CD4-positive, alpha-beta T cell treated with Interleukin-17A for 1 hour (primary cell): ENCODE measurements at places on chromosomes 1 and 21.

DNA sequence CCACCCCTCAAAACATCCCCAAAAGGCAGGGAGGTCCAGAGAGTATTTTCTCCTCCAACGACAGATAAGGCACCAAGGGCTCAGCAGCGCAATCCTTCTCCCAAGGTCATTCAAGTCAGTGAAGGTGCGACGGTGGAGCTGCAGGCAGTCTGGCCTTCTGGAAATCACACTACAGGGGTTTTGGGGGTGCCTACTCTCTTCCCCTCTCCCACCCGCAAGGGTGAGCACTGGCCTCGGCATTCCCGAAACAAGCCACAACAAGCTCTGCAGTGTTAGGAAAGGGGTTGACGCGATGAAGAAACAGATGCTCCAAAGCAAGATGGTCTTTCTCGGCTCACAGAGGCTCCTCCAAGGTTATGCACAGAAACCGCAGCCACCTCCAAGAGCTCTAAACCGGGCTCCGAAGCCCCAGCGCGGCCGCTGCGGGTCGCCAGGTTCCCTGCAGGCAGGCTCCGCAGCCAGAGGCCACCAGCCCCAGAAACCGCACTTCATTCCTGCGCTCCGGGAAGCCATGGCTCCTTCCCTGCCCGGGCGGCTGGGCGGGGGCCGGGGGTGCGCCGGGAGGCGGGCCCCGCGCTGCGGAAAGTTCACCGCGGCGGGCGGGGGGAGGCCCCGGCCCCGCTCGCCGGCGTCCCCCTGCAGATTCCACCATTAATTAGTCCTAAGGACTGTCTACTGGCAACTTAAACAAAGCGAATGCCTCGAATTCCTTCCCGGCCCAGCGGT lies 1.1 kb downstream of the LUZP1 start:
- DNase-seq, result peak; percentile 32

GRCh38 chr1:240784776-240785175 lies 172.8 kb upstream of the GREM2 start:
- no peak for DNase-seq

- no peak for DNase-seq
Measured at GRCh38 chr1:119542492-119542946, 35.5 kb downstream of the HSD3B1 start.

- DNase-seq, result no peak
Measured at GRCh38 chr1:64282351-64282750, 78.9 kb downstream of the UBE2U start.

GRCh38 chr1:1125945-1126344 lies 10.1 kb upstream of the C1orf159 start:
- DNase-seq, result no peak

- DNase-seq, result no peak
Measured at GRCh38 chr1:228279011-228279721, 71.3 kb downstream of the OBSCN start.

DNA sequence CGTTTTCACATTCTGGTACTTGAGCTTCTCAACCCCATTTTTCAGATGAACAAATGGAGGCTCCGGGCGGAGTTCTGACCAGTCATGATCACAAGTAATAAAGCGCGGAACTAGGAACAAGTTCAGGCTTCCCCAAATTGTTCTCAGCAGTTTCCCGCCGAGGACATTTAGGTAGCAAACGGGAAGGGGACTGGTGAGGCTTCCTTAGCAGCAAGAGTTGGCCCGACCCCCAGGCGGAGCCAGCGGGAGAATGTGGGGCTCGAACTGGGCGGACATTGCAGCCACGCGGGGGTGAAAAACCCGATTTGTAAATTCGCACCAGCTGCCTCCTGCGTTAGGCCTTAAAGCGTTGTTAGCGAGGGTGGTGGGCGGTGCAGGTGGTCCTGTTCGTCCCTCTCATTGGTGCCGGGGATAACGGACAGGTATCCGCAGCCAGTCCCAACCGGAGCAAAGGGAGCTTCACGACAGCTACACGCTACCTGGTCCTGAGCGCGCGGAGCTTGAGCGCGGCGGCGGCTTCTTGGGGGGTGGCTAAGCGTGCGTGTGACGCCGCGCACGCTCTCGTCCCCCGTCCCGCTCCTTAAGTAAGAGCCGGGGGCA lies 15.3 kb downstream of the SEMA6C start:
- DNase-seq, result peak; percentile 81

- DNase-seq, result no peak
Measured at GRCh38 chr1:66695116-66695515, 57.1 kb upstream of the DYNLT5 start.

DNA sequence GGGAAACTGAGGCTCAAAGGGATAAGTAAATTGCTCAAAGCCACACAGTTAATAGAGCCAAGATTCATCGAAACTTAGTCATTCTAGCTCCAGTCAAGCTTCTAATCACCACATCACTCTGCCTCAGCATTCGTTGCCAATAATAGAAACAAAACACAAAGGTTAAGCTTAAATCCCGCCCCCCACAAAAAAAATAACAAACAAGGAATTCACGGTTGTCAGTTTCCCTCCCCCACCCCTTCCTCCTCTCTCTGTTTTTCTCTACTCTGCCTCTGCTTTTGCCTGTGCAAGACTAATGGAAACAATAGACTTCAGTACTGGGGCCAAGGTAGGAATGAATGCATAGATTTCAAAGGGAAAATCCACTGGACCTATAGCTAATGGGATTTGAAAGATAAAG lies 70.7 kb upstream of the ZNF644 start:
- DNase-seq, result no peak

- no peak for DNase-seq
Measured at GRCh38 chr1:51344602-51345299, 14.4 kb upstream of the TTC39A start.

DNA sequence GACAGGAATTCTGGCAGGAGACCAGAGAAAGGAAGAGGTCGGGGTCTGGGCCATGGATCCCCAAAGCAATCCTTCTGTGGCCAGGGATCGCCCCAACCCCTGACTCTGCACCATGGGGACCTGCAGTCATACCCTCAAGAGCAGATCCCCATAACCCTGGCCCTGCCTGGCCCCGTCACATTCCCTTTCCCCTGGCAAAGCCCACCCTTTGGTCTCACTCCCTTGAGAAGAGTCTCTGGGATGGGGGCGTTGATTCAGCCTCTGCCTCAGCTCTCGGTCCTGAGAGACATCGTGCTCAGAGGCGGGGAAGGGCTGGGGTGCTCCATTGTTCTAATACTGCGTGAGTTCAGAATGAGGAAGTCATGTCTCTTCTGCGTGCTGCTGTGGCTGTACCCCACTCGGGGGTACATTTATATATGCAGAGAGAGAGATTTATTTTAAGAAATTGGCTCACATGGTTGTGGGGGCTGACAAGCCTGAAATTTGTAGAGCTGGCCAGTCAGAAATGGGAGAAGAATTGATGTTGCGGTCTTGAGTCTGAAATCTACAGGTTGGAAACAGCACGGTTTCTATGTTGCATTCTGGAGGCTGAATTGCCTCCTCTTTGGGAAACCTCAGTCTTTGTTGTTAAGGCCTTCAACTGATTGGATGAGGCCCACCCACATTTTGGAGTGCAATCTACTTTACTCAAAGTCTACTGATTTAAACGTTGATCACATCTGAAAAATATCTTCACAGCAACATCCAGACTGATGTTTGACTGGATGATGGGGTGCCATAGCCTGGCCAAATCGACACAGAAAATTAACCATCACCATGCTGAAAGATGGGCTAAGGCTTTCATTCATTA lies 4.2 kb upstream of the PADI2 start:
- no peak for DNase-seq

- no peak for DNase-seq
Measured at GRCh38 chr1:78840453-78841271, 165.9 kb downstream of the ADGRL4 start.

DNA sequence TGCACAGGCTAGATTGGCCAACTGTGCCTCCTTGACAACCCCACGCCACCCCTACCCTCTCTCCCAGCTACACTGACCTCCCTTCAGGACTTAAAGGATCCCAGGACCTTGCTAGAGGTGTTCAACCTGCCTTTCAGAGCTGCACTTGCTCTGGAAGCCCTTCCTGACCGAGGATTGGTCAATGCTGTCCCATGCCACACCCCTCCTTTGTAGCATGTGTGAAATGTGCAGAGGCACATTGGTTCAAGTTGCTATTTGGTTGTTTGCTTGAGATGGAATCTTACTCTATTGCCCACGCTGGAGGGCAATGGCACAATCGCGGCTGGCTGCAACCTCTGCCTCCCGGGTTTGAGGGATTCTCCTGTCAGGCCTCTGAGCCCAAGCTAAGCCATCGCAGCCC lies 21.8 kb downstream of the ACTA1 start:
- DNase-seq, result no peak

DNA sequence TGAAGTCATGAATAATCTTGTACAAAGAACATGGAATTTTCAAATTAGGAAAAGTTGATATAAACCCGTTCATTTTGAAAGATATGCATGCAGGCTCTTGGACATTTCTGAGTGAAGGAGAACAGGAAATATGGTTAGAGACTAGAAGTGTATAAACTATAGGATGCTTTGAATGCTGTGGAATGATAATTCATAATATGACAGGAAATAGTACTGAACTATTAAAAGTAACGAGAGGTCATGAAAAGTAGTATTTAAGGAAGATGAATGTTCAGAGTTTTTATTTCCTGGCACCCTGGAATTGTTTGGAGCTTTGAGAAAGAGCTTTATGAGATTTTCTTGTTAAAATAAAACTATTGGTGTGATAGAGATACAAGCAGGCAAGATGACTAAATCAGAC lies 18.7 kb upstream of the CRB1 start:
- DNase-seq, result no peak

- DNase-seq, result no peak
Measured at GRCh38 chr21:25080661-25081060, 526.6 kb downstream of the MRPL39 start.

GRCh38 chr21:25636727-25637126 lies 2.3 kb upstream of the JAM2 start:
- no peak for DNase-seq

DNA sequence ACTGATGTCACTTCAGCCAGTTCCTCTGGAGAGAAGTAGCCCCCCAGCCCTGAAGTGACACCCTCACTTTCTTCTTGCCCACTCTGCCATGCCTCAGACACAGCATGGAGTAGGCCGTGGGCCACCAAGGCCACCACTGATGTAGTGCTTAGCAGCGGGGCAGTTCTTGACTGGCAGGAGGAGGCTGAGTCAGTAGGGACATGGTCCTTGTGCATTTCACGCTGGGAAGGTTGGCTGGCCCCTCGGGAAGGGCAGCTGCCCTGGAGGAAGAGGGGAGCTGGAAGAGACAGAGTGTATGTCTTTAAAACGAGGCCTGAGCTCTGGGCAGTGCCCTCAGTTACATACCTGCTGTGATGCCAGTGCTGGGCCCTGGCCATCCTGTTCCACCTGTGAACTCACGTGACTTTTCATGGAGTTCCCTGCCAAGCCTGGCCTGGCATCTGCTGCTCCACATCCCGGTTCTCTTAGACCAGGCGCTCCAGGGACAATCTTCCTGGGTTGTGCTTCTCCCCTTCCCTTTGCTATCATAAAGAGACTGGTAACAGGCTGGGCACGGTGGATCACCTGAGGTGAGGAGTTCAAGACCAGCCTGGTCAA lies 158.6 kb upstream of the TMEM51 start:
- DNase-seq, result no peak

- peak; percentile 45 for DNase-seq
Measured at GRCh38 chr1:225879521-225880221, 2.5 kb downstream of the TMEM63A start.

- no peak for DNase-seq
Measured at GRCh38 chr1:155131285-155131684, 3.6 kb downstream of the EFNA1 start.

DNA sequence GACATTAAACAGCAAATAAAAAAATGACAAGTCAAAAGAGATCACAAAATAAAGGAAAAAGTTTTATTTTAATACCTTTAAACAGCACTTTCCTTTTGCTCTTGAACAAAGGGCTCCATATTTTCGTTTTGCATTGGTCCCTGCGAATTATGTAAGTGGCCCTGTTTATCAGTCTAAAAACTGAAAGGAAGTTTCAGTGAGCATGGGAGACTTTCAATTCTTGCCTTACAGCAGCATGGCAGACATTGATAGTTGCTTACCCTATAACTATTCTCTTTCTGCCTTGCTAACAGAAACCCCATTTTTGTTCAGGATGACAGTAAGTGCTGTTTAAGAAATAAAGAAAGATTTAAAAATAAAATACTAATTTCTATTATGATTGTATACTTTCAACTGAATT lies 5.2 kb upstream of the SH3GLB1 start:
- DNase-seq, result no peak

DNA sequence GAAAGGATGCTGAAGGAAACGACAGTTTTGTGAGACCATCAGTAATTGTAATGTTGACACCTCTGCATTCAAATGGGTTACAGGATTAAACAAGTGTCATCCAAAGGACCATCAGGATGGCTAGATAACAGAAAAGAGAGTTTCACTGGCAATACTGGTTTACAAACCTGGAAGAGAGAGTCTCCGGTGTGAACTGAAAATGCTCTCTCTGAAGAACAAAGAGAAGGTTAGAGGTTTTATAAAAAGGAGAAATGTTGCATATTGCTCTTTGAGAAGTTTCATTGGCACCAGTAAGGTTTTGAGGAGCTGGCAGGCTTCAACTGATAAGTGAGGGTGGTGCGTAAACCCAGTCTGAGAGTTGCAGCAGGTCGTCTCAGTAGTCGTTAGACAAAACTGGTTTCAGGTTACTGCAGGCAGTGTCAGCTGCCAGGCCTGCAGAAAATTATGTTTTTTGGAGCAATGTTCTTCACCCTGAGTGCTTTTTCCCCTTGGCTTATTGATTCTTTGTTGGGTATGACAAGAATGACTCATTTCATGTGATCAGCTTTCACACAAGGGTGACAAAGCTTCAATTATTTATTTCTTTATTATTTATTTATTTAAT lies 42.2 kb downstream of the KCNK1 start:
- no peak for DNase-seq

DNA sequence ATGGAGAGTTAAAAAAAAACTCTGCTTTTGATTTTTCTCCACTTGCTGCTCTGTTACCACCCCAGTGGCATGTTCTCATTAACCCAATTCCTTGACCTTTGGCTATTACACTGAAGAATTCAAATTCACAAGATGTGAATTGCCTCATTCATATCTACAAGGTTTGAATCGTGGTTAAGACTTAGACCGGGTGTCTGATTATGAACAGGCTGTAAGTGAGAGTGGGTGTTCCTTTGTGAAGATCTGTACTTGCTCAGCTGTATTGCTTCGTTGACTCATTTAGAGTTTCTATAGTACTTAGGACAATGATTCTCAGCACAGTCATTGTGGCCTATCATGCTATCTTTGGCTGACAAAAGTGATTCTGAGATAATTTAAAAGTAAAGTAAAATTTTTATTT lies 36.4 kb downstream of the DNM3 start:
- DNase-seq, result no peak

- no peak for DNase-seq
Measured at GRCh38 chr21:45875881-45876280, 105.7 kb upstream of the COL6A1 start.

- no peak for DNase-seq
Measured at GRCh38 chr21:45084881-45085536, 10.6 kb downstream of the ADARB1 start.

- no peak for DNase-seq
Measured at GRCh38 chr1:177274687-177275211, 104.0 kb downstream of the BRINP2 start.

GRCh38 chr1:164443836-164444235 lies 115.1 kb upstream of the PBX1 start:
- DNase-seq, result no peak

- no peak for DNase-seq
Measured at GRCh38 chr1:93678946-93679480, 2.6 kb downstream of the BCAR3 start.

- DNase-seq, result peak; percentile 91
Measured at GRCh38 chr1:59296358-59297256, at the start of gene FGGY. Gene FGGY (plus strand): TSS chr1:59297094. CDS start chr1:59321550, 24,456 bp downstream.

- no peak for DNase-seq
Measured at GRCh38 chr1:246162560-246162959, 344.5 kb downstream of the SMYD3 start.

GRCh38 chr1:147626291-147626690 lies 44.0 kb downstream of the ACP6 start:
- DNase-seq, result no peak
